ENCODE measurements at places on chromosomes 1 and 21. TPM values are rescaled to one million over a fixed set of nuclear protein-coding genes. Genes with fewer than 3 reads are reported as not detected.
A peak's percentile ranks its signal among the peaks of the same experiment; 100 is the strongest.

DNA sequence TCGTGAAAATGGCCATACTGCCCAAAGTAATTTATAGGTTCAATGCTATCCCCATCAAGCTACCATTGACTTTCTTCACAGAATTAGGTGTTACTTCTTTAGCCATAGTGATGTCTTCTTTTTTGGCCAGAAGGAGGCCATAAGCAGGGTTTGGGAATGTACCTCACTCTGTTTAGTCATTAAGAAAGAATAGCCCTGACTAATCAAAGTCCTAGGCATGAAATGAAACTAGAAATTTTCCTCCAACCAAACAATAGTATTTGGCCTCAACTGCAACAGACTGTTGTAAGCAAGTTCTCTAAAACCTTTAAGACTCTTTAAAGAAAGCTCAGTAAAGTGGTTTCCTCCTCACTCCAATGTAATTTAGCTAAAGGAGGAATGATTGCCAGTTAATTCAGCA lies 163.9 kb downstream of the AKT3 start:
- no peaks in the 10 kb centered on the region for H3K4me1 ChIP-seq
- H3K36me3 ChIP-seq = no peaks in the 10 kb centered on the region

- H3K4me3 ChIP-seq = no peak overlapping the region
- no peaks in the 10 kb centered on the region for H3K27me3 ChIP-seq
- DNase-seq = no peak
Measured at GRCh38 chr1:234386122-234386521, 12.9 kb downstream of the COA6 start.

Gene CYP4A11
- not detected for polyA plus RNA-seq

- peak overlapping the region; percentile 43 for H3K4me3 ChIP-seq
- H3K36me3 ChIP-seq = no peaks in the 10 kb centered on the region
- H3K27ac ChIP-seq = no peak overlapping the region
- H3K27me3 ChIP-seq = peaks cover 16% of the 10 kb centered on the region
- no peak for DNase-seq
- no peaks in the 10 kb centered on the region for H3K4me1 ChIP-seq
Measured at GRCh38 chr1:81238129-81238528, 562.6 kb upstream of the ADGRL2 start.

Gene KRTAP19-1
- 0.44 TPM for polyA plus RNA-seq

DNA sequence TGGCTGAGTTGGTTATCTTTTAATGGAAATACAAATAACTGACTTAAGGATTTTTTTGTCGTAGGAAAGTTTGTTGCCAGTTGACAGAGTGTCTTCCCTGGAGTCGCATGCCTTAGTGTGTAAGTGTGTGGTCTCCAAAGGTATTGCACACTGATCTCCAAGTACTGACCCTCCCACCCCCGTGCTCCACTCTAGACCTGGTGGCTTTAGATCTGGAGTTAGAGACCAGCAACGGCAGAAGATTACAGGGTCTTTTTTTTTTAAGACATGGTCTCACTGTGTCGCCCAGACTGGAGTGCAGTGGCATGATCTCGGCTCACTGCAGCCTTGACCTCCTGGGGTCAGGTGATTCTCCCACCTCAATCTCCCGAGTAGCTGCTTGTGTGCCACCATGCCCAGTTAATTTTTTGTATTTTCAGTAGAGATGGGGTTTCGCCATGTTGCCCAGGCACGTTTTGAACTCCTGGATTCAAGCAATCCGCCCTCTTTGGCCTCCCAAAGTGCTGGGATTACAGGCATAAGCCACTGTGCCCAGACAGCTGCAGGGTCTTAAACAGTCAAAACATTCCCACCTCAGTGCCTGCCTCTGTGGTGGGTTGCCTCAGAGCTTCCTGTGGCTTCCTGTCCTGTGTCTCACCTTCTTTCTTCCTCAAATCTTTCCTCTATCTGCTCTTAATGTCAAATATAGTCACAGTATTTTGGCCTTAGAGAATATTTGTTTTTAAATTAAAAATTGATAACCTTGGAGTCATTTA lies 6.9 kb downstream of the TRAPPC10 start:
- peaks cover 2% of the 10 kb centered on the region for H3K4me1 ChIP-seq
- no peaks in the 10 kb centered on the region for H3K36me3 ChIP-seq
- H3K27ac ChIP-seq = no peak overlapping the region
- no peak for DNase-seq
- H3K27me3 ChIP-seq = no peaks in the 10 kb centered on the region

DNA sequence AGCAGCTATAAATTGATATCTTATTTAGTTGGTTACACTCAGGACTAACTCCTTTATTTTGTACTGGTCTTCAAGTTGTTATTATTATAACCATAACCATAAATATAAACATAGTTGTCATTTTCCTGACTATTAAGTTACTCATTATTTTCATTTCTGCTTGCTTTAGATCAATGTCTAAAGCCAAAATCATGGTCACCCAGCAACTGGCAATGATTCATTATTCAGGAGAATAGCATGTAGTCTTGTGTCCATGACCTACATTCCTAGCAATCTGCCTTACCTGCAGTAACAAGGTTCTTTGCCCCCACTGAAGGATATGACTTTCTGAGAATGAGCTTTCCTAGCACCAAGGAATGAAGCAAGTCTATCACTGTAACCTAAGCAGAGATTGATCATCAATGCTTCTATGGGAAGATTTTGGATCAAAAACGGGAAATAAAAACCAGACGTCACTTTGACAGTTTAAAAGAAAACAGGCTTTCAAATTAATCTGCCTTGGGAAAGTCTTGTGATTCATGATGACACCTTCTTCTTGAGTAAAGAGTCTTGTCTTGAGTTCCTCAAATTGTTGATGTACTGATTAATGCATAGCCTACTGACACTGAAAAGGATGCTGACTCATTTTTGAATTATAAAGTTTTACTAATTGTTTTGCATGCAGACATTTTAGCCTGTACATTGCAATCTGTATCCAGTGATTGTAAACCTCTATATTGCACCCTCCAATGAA lies 203.3 kb upstream of the IVNS1ABP start:
- peak; percentile 83 for DNase-seq
- H3K4me3 ChIP-seq = peak overlapping the region; percentile 12
- no peaks in the 10 kb centered on the region for H3K27me3 ChIP-seq
- no peaks in the 10 kb centered on the region for H3K36me3 ChIP-seq
- peak overlapping the region; percentile 55 for H3K27ac ChIP-seq

Gene PTPRF
- 198 TPM for polyA plus RNA-seq
